ENCODE measurements at places on chromosomes 7 and 10.

- H3K4me3 ChIP-seq = no peak overlapping the region
- no peaks in the 10 kb centered on the region for H3K36me3 ChIP-seq
- no peak overlapping the region for H3K27ac ChIP-seq
- no peaks in the 10 kb centered on the region for H3K4me1 ChIP-seq
- H3K27me3 ChIP-seq = no peaks in the 10 kb centered on the region
- no peak for DNase-seq
Observed at GRCh38 chr10:113754125-113754524, 2.6 kb downstream of the PLEKHS1 start.

DNA sequence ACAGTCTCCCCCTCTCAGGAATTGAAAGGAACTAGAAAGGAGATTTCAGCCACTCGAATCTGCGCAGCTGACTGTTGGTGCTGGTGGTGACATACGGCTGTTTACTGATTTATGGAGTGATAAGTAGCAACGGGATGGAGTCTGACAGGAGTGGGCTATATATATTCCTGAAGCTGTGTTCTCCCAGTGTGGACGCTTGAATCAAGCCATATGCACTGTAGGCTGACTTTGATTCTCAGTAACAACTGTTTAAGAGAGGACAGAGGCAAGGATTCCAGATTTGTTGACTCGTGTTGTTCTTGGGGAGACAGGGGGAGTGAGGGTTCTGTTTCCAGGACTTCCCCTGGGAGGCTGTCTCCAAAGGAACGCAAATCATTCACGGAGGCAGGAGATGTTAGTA, 260.1 kb upstream of the AUTS2 start:
- H3K36me3 ChIP-seq = no peaks in the 10 kb centered on the region
- no peak for DNase-seq
- H3K4me1 ChIP-seq = no peaks in the 10 kb centered on the region
- H3K27me3 ChIP-seq = no peaks in the 10 kb centered on the region
- H3K4me3 ChIP-seq = no peak overlapping the region

GRCh38 chr7:82156168-82156567, 287.4 kb downstream of the CACNA2D1 start:
- DNase-seq = no peak
- H3K27me3 ChIP-seq = no peaks in the 10 kb centered on the region
- H3K36me3 ChIP-seq = no peaks in the 10 kb centered on the region
- no peaks in the 10 kb centered on the region for H3K4me1 ChIP-seq

GRCh38 chr7:54788664-54789063, 29.7 kb upstream of the SEC61G start:
- no peaks in the 10 kb centered on the region for H3K4me1 ChIP-seq
- no peak overlapping the region for H3K4me3 ChIP-seq
- no peak overlapping the region for H3K27ac ChIP-seq
- H3K27me3 ChIP-seq = no peaks in the 10 kb centered on the region
- DNase-seq = peak; percentile 18
- H3K36me3 ChIP-seq = no peaks in the 10 kb centered on the region

- no peaks in the 10 kb centered on the region for H3K36me3 ChIP-seq
- H3K4me3 ChIP-seq = no peak overlapping the region
Observed at GRCh38 chr10:124185084-124185483, 91.7 kb upstream of the CHST15 start.

All from pancreas (tissue), 10 donors.